ENCODE measurements at places on chromosomes 2 and 18.

GRCh38 chr2:71749671-71750101 is 296.3 kb downstream of the DYSF start:
- DNase-seq = peak; percentile 44

DNA sequence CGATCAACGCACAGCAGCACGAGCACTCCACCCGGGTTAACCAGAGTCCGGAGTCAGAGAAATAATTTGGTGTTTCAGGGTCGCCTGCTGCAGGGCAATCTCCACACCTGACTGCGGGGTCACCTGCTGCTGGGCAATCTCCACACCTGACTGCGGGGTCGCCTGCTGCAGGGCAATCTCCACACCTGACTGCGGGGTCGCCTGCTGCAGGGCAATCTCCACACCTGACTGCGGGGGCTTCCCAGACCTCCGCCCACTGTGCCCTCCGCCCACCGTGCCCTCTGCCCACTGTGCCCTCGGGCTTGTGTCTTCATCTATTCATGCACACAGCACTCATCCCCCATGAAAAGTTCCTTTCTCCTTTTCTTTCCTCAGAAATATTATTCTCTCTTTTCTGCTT is 500.2 kb upstream of the SALL3 start:
- no peak for DNase-seq

GRCh38 chr2:130327703-130328527 is 14.8 kb upstream of the IMP4 start:
- no peak for DNase-seq

GRCh38 chr2:171083451-171083850 is 77.2 kb downstream of the TLK1 start:
- no peak for DNase-seq

GRCh38 chr2:233976690-233977294 is 59.6 kb downstream of the TRPM8 start:
- DNase-seq = no peak

DNA sequence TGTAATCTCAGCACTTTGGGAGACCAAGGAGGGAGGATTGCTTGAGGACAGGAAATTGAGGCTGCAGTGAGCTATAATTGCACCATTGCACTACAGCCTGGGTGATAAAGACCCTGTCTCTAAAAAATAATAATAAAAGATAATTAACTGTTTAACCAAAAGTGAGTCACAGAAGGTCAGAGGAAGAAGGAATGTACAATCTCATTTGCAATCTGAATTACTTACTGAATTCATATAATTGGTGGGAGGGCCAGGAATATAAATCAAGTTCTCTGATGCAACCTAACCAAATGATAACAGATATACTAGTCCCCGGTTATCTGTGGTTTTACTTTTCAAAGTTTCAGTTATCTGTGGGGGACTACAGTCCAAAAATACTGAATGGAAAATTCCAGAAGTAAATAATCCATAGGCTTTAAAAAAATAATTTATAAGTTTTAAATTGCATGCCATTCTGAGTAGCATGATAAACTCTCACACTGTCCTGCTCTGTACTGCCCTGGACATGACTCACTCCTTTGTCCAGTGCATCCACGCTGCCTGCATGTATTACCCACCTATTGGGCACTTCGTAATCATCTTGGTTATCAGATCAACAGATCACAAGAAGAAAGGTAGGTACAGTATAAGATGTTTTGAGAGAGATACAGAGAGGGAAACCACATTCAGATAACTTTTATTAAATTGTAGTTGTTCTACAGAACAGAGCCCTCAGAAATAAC is 12.8 kb upstream of the MATN3 start:
- no peak for DNase-seq

- DNase-seq = no peak
Measured at GRCh38 chr18:36412778-36413177, 115.3 kb downstream of the FHOD3 start.

GRCh38 chr2:143604566-143604959 is 475.3 kb downstream of the ARHGAP15 start:
- no peak for DNase-seq

DNA sequence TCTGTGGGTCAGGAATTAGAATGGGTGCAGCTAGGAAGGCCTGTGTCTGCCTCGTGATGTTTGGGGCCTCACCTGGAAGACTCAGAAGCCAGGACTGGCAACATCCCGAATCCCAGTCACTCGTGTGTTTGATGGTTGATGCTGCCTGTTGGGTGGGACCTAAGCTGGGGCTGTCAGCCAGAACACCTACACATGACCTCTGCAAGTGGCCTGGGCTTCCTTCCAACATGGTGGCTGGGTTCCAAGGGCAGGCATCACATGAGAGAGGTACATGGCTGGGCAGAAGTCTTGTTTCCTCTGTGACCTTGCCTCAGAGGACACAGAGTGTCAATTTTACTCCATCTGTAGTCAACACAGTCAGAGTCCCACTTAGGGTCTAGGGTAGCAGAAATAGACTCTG is 177.8 kb downstream of the GBX2 start:
- no peak for DNase-seq

DNA sequence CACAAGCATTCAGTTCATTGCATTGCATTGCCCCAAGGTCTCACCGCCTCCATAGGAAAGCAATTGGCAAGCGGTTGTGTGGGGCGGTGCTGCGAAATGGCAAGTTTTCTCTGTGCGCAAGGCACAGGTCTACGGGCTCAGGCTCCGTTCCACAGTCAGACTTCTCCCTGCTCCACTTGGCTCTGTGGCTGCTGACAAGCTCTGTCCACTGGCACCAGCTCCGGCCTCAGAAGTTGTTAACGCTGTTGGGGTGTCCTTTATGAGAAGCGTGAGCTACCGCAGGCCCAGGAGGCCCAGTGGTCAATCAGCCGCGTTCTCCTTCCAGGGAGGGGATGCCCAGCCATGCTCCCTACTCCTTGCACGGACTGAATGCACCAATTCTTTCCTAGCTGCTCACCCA is 87.0 kb upstream of the GATA6 start:
- DNase-seq = no peak

GRCh38 chr2:182055993-182056392 is 70.3 kb downstream of the PPP1R1C start:
- no peak for DNase-seq

DNA sequence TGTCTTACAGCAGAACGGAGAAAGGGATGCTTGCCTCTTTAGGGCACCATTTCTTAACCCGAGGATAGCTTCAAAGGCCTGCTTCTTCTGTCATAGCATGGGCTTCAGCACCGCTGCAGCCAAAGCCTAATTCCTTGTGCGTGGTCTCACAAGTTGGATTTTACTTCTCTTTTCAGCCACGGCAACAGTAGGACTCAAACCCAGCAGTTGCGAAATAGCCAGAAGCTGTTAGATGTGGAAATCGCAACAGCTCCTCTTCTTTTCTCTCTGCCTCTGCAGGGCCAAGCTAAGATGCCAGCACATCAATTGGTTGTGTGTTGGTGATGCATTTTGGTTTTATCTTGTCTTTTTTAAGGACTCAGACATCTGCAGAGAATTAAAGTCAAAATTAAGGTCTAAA is 3.1 kb downstream of the NRXN1 start:
- DNase-seq = no peak

DNA sequence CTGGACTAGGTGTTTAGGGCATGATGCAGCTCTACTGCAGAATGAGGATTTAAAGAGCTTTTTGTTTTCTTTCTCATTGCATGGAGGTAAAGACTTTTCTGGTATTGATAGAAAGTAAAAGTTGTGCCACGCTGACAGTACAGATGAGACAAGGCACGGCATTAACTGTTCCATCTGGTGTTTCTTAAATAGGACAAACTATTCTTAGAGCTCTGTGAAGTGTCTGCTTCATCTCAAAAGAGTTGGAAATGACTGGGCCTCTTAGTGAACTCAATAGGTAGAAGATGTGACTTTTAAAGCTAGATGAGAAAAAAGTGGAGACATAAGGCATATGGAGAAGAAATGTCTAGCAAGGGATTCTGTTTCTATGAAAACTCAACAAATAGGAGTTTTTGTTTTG is 321.8 kb downstream of the RPRM start:
- DNase-seq = no peak

- no peak for DNase-seq
Measured at GRCh38 chr2:113105047-113105785, 22.2 kb upstream of the IL1RN start.

- DNase-seq = no peak
Measured at GRCh38 chr2:235745597-235745996, 251.8 kb downstream of the AGAP1 start.

GRCh38 chr2:240963065-240963867 is 35.2 kb upstream of the SNED1 start:
- no peak for DNase-seq

DNA sequence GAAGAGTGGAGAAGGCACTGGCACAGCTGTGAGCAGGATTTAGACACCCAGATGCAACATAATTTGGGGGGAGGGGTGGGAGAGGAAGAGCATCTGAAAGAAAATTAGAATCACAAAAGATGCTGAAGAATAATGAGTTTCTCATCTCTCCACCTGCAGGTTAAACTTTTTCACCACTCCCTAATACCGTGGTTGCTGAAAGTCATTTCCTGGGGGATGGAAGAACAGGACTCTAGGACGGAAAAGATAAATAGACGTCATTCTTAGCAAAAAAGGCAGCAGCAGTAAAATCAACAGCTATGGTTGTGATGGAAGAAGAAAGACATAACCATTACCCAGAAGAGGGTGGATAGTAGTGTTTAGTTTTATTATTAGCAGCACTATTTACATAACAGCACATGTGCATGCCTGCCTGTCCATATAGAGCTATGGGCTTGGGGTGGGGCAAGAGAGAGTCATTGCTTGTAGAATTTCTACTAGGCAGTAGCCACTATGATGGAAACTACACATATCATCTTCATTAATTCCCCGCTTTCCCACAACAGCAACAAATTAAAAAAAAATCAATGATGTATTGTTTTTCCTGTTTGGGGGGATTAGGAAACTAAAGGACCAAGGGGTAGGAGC is 212.2 kb downstream of the TRIB2 start:
- peak; percentile 78 for DNase-seq

DNA sequence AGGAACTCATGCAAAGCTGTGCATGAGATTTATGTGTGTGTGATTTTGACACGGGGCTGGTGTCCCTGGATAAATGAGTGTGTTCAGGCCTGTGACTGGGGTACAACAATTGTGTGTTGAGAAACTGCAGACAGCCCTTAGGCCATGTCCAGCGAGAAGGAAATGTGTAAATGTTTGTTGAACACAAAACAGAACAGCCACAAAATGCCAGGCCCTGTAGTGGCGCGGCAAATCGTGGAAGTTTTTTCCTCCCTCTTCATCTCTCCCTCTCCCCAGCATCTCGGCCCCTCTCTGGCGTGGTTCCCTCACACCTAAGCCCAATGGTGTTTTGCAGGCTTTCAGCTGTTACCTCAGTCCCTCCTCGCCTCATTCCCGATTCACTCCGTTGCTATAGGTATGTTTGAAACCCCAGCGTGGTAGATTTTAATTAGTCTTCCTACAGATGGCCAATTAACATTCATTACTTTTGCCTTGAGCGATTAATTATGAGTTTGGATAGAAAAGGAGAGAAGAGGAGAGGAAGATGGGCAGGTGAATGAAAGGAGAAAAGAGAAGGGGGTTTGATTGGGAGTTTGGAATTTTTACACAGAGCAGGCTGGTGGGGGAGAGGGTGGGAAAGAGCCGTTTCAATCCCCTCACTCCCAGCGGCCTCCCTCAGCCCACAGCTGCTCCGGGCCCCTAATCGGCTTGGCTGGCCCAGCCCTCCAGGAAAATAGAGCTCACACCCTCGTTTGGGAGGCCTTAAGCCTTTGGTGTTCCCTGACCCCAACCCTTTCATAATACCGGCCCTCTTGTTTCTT is 10.8 kb downstream of the SPR start:
- DNase-seq = no peak

GRCh38 chr2:54704688-54705605 is 18.5 kb upstream of the EML6 start:
- DNase-seq = peak; percentile 85

DNA sequence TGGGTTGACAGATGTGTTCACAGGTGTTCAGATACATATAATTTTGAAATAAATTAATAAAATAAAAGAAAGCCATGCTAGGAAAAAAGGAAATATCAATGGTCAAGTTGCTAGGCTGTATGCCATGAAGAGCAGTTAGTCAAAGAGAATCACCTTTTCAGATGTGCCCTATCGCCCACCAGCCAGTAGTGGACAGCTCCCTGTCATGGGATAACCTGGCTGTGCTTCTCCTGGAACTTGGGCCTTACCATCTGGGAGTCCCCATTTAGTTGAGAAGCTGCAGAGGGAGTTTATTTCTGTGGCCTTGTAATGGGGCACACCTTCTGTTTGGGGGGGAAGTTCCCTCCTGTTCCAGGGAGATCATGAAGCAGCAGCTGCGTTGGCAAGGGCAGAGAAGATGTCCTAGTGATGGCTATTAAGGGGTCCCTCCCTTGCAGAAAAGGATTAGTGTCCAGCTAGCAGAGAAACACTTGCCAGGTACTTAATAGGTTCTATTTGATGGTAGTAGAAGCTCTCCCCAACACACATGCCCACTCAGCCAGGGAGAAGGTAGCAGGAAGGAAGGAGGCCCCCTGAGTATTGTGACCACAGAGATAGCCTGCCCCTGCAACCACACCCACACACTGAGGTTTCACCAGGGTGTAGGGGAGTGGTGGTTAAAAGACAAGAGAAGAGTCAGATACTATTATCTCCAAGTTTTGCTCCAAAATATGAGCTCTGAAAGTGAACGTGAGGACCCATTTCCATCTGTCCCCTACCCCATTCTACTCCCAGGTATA is 117.7 kb downstream of the B3GNT2 start:
- no peak for DNase-seq

- no peak for DNase-seq
Measured at GRCh38 chr2:217933617-217933993, 69.2 kb downstream of the TNS1 start.

GRCh38 chr2:226638576-226638975 is 161.0 kb downstream of the IRS1 start:
- no peak for DNase-seq

GRCh38 chr2:222261504-222261903 is 37.3 kb downstream of the PAX3 start:
- DNase-seq = no peak

DNA sequence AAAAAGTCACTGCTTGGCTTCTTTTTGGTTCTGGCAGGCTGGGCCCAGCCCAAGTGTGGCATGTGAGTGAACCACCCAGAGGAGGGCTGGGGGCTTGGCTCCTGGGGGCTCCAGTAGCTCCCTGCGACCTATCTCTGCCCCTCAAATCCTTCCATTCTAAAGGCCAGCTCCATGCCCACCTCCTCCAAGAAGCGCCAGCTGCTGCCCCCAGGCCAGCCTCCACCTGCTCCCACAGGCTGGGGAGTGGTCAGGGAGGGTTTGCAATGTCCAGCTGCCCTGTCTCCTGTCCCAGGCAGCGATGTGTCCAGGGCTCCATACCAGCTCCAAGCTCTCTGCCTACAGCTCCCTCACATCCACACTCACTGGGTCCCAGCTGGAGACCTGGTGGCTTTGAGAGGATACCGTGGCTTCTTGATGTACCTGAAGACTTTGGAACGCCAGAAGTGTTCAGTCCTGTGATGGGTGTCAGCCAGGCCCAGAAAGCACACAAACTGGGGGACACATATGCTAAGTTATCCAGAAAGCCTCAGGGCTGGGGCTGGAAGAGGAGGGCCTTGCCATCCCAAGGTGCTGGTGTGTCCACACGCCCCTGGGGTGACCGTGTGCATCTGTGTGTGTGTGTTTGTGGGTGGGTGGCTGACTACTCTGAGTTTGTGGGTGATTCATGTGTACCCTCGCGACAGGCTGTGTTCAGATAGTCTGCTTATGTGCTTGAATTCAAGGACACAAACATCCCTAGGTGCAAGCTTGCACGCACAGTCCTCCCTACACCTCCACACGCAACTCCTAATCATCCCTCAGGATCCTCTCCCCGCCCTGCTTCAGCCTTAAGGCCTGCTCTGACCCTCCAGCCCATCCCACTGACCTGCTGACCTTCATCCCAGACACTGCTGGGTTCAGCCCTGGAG is 33.4 kb downstream of the ZFP36L2 start:
- no peak for DNase-seq
